ENCODE measurements at places on chromosomes 12 and 14. TPM values are rescaled to one million over a fixed set of nuclear protein-coding genes. Genes with fewer than 3 reads are reported as not detected.

MDP1 gene
- total RNA-seq: 19.2 TPM

MNAT1 gene
- total RNA-seq: 28.9 TPM

PROX2 gene
- not detected for total RNA-seq

- no peak for DNase-seq
These were observed 226.0 kb upstream of the PDE3A start for GRCh38 chr12:20142316-20142715.

- DNase-seq: no peak
These were observed 6.0 kb downstream of the LTB4R start for GRCh38 chr14:24317141-24317928.
